ENCODE measurements at places on chromosomes 1 and 21.

- DNase-seq, result no peak
These were observed 42.2 kb upstream of the TRABD2B start for GRCh38 chr1:48039088-48040054.

DNA sequence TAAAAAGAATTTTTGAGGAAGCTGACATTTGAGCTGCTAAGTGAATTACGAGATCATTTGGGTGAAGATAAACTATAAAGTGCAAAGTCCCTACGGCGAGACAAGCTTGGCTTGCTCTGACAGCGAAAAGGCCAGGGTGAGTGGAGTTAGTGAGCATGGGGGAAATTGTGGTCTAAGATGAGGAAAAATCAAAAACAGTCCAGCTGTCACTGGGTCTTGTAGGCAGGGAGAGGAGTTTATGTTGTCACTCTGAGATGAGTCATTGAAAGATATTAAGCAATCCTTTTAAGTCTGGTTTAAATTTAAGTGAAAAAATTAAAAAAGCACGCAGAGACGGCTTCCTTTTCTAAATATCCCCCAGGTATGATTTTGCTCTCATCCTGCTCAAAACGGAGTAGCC lies 601.9 kb downstream of the MRPL39 start:
- DNase-seq, result no peak

GRCh38 chr21:34126269-34126668 lies 52.9 kb downstream of the MRPS6 start:
- no peak for DNase-seq

DNA sequence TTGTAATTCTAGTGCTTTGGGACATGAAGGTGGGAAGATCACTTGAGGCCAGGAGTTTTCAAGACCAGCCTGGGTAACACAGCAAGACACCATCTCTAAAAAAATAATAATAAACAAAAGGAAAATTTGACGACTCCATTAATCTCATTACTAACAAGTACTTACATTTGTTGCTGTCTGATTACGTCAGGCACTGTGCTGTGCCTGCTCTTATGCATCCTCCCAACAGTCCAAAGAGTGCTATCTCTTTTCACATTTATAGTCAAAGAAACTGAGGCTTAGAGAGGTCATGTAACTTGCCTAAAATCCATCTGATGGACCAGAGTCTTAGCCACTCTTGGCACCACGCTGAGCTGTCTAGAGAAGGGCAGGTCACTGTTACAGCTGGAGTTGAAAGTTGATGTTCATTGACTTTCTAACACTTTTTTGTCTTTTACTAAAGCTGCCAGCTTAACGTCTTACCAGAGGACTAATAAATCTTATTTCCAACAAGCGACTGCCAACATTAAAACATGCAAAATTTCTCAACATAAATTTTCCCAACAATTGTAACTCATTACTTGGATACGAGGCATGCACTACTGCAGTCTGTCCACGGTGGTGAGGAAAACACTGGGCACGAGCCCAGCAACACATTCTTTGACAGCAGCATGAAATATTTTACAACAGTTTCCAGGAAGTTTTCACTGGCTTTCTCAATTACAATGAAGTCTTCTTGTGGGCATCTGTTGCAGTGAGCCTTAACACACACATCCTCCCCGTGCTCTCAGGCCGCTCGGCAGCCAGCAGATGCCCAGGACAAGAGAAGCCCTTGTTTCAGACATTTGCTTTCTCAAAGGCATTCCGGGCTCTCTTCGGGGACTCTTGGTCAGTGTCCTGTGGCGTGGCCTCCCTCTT lies 262.9 kb upstream of the PROX1 start:
- no peak for DNase-seq

GRCh38 chr21:43361127-43361492 lies 65.8 kb downstream of the SIK1 start:
- no peak for DNase-seq

DNA sequence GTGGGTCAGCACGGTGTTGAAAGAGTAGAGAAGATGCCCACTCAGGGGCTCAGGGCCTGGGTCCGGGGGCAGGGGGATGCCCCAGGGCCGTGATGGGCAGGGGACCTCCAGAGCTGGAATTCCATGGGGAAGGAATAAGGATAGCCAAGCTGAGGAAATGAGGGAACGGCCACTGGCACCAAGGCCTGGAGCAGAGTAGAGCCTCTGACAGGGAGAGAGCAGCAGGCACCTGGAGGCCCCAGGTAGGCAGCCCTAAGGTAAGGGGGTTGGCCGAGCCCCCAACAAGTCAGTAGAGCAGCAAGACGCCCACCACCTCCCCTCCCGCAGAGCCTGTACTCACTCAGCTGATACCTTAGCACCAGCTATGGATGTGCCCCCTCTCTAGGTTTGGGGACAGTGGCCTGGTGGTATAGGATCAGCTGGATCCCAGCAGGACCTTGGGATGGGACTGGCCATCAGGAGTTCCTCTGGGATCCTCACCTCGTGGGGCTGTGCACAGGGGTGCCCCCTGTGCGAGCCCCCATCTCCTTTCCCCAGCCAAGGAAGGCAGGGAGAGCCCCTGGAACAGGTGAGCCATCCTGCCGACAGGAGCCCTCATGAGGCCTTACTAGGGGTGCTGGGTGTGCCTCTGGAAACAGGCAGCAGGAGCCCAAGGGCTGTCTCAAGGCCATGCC lies 21.0 kb upstream of the ARF1 start:
- DNase-seq, result peak; percentile 34

DNA sequence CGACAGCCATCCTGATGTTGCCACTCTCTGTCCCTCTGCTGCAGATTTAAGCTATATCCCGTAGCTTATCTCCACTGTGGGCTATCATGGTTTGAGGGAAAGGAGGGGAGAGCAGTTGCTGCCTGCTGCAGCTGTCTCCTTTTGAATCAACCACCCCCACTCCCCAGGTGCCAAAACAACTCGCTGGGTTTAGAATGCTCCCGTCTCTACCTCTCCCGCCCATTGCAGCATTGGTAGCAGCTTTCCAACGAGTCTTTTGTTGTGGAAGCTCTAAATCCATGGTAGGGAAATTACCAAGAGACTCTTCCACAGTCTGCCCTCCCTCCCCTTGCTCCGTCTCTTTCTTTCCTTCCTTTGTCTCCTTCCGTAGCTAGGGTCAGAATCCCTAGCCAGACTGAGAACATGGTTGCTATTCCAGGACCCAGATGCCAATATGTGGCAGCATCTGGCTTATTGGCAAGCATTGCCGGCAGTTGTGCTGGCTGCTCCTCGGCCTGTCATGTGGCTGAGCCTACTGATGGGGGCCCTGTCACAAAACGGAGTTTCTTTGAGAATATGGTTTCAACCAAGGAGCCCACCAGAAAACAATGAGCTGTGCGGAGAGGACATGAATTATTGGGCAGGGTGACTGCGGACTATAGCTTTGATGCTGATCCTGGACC lies 230.7 kb downstream of the RPS6KC1 start:
- DNase-seq, result no peak

DNA sequence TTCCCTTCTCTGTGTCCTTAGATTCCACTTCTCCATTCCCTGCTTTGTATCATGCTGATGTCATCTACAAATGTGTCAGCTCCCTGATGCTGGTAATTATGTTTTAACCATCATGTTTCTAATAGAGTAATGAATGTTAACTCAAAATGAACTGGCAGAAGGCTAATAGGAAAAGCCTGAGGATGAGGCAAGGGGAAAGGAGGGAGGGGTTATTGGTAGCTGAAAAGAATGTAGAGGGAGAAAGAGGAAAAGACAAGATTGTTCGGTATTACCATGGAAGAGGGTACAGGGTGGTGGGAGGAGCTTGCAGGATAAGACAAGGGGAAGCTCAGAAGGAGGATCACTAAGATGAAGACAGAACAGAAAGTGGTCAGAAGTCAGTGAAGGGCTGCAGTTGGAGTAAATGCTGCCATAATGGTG lies 150.9 kb downstream of the ZC3H11B start:
- DNase-seq, result no peak

- peak; percentile 32 for DNase-seq
These were observed 27.9 kb downstream of the PCSK9 start for GRCh38 chr1:55067022-55067778.

DNA sequence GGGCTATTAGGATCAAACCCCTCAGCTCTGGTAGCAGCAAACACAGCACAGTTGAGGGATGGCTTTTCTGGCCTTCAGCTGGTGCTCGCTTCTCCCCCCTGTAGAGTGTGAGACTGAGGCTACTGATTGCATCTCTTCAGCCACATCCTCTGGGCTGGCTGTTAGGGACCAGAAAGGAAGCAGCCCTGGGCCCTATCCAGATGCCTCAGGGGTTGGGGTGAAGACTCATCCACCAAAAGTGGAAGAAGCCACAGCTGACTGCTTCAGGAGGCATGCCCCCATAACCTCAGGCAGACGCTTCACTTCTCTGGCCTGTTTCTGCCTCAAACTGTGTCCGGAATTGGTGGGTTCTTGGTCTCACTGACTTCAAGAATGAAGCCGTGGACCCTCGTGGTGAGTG lies 6.2 kb upstream of the TMEM200B start:
- DNase-seq, result no peak

GRCh38 chr1:155116113-155116764 lies 11.4 kb upstream of the EFNA1 start:
- DNase-seq, result no peak

DNA sequence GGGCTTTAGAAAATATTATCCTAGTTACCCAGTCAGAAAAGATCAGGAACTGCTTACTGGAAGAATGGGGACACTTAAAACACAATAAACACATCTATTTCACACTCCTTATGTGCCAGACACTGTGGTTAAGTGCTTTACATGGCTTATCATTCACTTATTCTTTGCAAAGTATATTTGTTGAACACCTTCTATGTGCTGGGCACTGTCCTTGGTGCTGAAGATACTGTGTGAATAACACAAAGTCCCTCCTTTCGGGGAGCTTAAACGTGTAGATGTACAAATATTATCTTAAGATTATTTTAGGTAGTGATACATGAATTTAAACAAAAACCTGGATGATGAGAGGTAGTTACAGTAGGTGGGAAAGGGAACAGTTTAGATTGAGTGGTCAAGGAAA lies 169.3 kb downstream of the ST6GALNAC5 start:
- no peak for DNase-seq

Data from spleen (tissue), 13 donors.